ENCODE measurements at places on chromosomes 5 and 9.

DNA sequence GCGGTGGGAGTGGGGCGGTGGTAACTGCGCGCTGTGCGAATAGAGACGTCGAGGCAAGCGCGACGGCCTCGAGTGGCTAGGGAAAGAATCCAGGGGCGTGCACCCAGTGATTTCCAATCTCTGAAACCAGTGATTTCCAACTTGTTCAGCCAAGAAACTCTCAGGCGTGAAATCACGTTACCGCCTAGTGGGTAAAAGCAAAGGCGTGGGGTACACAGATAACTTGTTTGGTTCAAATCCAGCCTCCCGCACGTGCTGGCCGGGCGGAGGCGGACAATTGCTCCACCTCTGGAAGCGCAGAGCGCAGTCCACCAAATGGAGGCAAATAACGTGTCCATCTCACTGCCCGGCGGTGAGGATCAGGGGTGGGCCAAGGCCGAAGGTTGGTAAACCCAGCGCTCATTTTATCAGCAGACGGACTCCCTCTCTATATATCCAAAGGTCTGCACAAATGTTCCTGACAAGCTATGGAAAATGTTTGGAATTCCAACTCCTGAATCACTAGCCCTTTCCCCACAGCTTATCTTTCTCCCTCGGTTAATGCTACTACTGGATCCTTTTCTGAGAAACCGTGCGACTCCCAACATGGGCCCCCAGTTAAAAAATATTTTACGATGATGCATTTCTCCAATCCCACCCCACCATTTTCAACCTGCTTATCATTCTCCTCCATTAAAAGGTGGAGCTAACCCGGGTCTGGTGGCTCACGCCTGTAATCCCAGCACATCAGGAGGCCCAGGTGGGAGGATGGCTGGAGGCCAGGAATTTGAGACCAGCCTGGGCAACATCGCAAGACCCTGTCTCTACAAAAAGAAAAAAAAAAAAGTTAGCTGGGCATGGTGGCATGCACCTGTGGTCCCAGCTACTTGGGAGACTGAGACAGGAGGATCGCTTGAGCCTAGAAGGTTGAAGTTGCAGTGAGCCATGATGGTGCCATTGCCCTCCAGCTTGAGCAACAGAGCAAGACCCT, 950 bp upstream of the FNBP1 start:
- no peak for DNase-seq

DNA sequence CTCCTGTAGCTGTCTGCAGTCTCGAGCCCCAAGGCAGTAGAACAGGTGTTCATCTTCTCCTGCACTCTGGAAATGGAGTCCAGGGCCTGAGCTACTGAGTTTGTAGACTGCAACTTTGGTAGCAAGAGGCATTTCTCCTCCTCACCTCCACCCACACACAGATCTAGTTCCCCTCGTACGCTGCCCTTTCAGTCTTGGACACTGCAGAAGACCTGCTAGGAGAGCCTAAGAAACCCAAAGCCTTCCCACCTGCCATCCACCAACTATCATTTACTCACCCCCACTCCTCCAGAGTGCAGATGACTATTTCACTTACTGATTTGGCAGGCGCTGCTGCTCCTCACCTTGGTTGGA, 59.0 kb downstream of the KCNIP1 start:
- DNase-seq, result no peak

- no peak for DNase-seq
Measured at GRCh38 chr5:142326480-142326938, 1.7 kb upstream of the SPRY4 start.

DNA sequence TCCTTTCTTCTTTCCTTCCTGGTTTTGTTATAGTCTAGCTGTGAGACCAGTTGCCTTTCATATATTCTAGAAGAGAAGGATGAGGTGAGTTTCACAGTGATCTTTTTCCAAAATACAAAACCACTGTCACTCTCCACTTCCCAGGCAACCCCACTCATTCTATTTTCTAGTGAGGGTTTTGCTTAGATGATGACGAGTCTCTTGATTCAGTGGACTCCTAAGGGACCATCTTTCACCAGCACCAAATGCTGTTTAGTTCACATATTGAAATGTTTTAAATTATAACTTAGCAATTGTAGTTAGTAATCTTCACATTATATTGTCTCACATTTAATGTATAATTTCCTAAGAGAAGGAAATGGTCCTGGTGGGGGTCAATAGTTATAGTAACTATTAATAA, 25.2 kb downstream of the PIK3R1 start:
- no peak for DNase-seq

DNA sequence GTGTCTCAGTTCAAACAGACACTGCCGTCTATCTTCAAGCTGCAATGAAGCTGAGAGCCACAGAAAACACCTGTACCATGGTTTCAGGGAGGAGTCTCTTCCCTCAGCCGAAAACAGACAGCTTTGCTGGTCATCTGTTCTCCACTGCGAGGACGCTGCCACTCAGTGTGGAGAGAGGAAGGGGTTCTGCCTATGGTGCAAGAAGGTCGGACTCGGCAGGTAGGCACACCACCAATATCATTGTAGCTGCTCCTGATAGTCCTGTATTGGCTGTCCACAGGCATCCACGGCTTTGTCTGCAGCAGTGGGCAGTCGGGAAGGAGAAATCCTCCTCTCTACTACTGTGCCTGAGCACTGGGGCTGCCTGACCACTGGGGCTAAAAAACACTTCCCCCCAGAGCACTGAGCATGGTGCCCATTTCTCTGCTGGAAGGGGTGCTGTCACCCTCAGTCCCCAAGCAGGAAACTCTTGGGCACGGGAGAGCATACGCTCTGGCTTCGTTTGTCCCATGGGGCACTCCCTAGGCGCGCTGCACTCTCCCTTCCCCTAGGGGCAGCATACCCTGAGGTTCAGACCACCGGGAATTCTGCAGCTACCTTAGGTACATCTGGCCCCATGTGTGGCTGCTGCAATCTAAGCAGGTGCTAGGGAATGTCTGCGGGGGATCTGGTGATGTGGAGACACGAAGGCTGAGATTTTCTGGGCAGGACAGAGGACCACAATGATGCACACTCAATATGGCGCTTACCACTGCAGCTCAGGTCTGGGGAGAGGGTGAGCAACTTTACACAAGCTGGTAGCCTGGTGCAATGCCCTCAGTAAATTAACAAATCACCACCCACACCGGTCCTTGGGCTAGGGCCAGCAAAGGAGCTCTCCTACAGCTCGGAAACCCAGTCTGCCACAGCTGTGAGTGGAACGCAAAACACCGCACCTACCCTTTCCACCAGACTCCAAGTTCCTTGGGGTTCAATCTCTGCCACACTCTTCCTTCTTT, 880.9 kb upstream of the SEMA6A start:
- no peak for DNase-seq

DNA sequence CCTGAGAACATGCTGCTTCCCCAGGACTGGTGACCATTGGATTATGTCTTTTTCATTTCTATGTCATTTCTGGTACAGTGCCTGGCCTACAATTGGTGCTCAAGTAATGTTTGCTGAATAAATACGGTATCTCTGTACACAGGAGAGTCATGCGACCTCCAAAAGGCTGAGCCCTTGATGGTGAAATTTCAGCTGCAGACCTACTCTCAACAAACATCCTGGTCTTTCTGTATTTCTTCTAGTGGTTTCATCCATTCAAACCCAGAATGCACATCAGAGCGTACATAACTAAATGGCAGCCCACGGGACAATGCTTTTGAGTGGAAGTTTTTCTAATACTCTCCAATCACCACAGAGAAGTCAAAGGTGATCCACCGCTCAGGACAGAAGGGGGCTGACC, 62.6 kb upstream of the RPS23 start:
- no peak for DNase-seq

GRCh38 chr5:43693411-43693810, 90.4 kb downstream of the NNT start:
- DNase-seq, result no peak

GRCh38 chr9:82337351-82337750, 348.8 kb downstream of the SPATA31D1 start:
- DNase-seq, result no peak

GRCh38 chr5:117691081-117691870, 1116.7 kb upstream of the SEMA6A start:
- DNase-seq, result no peak

GRCh38 chr5:132019857-132020555, 8.5 kb upstream of the ACSL6 start:
- no peak for DNase-seq

- DNase-seq, result no peak
Measured at GRCh38 chr9:72826996-72827949, 125.6 kb downstream of the ALDH1A1 start.

DNA sequence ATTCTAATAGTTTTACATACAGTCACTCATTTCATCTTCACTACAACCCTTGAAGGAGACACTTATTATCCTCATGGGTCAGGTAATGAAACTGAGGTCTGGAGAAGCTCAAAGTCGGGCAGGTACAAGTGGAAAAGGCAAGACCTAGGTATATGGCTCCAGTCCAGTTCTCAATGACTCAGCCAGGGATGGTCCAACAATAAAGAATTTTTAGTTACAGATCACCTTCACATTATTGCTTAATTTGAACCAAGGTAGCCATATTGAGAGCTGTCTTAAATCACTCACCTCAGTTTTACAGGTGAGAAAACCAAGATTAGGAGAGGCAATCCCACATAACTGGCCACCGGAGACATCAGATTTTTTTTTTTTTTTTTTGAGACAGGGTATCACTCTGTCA, 55.4 kb downstream of the PTPN3 start:
- no peak for DNase-seq

- DNase-seq, result no peak
Measured at GRCh38 chr5:151703227-151703626, 16.5 kb upstream of the SPARC start.

GRCh38 chr5:74468421-74468820, 172.1 kb downstream of the ENC1 start:
- DNase-seq, result no peak

DNA sequence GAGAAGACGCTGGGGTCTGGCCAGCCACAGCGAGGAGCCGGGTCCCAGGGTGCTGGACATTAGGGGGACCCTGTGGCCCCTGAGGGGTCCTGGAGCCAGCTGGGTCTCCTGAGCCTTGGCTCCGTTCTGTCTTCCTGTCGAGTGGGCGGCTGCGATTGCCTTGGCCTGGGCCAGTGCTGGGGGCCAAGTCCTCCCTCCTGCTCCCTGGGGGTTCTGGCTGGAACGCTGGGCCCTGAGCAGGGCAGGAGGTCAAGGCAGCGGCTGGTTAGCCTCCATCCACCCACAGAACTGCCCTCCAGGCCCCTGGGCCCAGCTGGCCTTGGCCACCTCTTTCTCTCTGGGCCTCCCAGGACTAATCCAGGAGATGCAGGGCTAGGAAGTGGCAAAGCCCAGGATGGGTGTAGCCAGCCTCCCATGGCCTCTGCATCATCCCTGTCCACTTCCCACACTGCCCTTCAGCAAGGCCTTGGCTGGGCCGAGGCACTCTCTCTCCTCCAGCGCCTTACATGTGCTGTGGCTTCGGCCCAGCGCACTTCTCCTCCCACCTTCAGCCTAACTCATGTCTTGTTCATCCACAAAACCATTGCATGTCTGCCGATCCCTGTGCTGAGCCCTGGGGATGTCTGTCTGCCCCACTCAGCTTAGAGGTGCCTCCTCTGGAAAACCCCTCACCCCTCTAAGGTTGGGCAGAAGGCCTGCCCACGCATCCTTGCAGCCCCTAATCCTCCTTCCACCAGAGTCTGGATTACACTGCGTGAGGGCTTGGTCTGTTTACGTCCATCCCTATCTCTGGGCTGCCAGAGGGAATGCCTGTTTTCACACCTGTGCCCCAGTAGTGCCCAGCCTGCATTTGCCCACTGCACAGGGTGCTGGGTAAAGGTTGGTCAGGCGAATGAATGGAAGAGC, 5.0 kb downstream of the LAMC3 start:
- no peak for DNase-seq

DNA sequence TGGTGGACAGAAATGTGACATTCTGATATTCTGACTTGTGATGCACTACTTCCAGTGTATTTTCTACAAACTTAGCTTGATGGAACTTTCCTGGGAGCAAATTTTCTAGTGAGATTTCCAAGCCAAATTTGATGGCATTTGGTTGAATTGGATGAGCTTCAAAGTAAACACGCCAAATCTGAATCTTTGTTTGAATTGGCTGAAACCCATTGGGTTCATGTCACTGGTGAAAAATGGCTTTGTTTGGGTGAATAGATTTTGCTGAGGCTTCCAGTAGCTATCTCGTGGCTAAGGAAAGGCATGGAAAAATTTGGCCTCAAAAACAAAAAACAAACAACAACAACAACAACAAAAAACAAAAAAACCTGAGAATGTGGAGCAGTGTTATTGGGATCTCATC, 271.1 kb upstream of the RPS23 start:
- no peak for DNase-seq

GRCh38 chr5:122322801-122323548, 10.9 kb downstream of the SNCAIP start:
- DNase-seq, result no peak

- no peak for DNase-seq
Measured at GRCh38 chr5:10635257-10635866, 71.5 kb downstream of the ANKRD33B start.
